ENCODE measurements at places on chromosomes 1 and 21.

- no peak for DNase-seq
Measured at GRCh38 chr1:118739501-118739900, 248.6 kb downstream of the TBX15 start.

- DNase-seq, result no peak
Measured at GRCh38 chr21:15264084-15264665, 199.4 kb upstream of the NRIP1 start.

DNA sequence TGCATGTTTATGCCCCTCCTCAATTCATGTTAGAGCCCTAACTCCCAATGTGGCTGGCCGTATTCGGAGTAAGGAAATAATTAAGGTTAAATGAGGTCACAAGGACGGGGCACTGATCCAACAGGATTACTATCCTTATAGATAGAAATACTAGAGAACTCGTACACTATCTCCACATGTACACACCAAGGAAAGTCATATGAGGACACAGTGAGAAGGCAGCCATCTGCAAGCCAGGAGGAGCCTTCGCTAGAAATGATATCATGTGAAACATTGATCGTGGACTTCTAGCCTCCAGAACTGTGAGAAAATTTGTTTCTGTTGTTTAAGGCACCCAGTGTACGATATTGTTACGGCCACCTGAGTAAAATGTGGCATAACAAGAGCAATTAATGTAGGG, 79.7 kb downstream of the FAF1 start:
- DNase-seq, result no peak

- no peak for DNase-seq
Measured at GRCh38 chr1:3714814-3715213, 37.4 kb upstream of the CCDC27 start.

GRCh38 chr1:247330548-247331171, 1.0 kb downstream of the ZNF496 start:
- no peak for DNase-seq

GRCh38 chr1:153536012-153536670, 350 bp upstream of the S100A6 start:
- DNase-seq, result peak; percentile 75

DNA sequence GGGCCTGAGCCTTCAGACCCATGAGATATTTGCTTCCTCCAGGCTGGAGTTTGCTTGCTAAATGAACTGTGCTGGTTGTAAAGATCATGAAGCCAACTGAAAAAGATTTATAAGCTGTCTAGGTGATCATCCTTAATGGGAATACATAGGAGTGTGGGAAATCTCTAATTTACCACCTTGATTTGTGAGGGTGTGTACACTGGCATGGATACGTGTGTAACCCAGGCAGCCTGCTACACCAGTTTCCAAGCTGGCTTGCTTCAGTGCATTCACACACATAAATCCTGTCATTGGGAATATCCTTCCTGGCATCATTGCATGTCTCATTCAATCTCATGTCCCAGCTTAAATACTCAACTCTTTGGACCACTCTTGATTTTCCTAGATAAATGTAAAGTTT, 57.6 kb upstream of the GNG12 start:
- DNase-seq, result no peak

GRCh38 chr21:43578677-43579303, 80.5 kb downstream of the HSF2BP start:
- no peak for DNase-seq

DNA sequence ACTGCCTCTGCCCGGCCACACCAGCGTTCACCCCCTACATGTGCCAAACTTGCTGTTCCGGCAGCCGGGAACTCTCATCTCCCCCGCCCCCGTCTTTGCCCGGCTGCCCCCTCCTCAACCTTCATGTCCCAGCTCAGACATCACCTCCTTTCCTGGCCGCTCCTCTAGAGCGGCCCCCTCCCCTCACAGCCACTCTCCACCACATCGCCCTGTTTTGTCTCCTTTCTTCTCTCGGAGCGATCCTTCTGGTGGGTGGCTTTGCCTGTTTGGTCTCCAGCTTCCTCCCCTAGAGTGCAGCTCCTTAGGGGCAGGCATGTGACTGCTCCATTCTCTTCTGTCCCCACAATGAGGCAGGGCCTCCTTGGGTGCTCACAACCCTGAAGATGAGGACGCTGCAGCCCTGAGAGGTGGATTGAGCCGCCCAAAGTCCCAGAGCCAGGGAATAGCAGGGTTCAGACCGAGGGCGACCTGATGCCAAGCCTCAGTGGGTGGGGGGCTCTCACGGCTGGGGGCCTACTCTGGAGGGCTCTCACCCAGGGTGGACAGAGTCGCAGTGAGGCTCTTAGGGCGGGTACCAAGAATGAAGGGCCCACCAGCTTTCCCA, 44.9 kb upstream of the ECE1 start:
- DNase-seq, result no peak

- no peak for DNase-seq
Measured at GRCh38 chr1:232574889-232575762, 54.8 kb downstream of the SIPA1L2 start.

- no peak for DNase-seq
Measured at GRCh38 chr1:36528361-36529349, 45.9 kb upstream of the CSF3R start.

GRCh38 chr1:999725-1000356, at the start of gene HES4:
Gene HES4, minus strand, starts transcription at chr1:1000097. Its CDS starts 124 bp downstream, at chr1:999973.
- DNase-seq, result peak; percentile 53

GRCh38 chr1:46480959-46481646, 8.5 kb upstream of the DMBX1 start:
- no peak for DNase-seq

DNA sequence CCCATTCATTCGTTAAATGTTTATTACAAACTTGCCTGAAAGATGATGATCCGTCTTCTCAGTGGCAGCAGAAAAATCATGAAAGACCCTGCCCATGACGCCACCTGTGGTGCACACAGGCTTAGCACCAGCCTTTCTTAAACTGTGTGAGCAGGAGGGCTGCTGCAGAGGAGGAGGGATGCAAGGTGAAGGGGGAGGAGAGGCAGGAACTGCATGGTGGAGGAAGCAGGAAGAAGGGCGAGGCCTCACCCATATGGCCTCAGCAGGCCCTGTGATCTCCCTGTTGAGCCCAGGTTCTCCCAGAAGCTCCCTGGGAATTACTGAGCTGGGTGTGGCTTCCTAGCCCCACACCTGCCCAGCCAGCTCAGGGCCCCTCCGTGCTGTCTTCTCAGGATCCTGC, 25.0 kb upstream of the RD3 start:
- no peak for DNase-seq

- DNase-seq, result no peak
Measured at GRCh38 chr21:16437586-16437985, 707.8 kb downstream of the USP25 start.

DNA sequence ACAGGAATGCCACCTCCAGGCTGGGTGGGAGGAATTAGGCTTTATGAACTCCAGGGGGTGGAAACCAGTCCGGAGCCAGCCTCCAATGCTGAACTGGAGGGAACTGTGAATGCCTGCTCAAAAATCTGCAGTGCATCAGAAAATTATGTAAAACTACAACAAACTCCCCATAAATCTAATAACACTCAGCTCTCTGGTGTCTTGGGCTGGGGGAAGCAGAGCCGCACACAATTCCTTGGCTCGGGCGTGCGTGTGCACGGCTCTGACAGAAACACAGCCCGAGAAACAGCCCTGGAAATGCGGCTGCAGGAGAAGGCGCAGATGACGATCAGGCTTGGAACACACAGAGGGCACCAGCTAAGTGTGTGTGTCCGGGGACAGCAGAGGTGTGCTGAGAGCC, 127.6 kb upstream of the VAMP3 start:
- no peak for DNase-seq

- no peak for DNase-seq
Measured at GRCh38 chr1:79928901-79929300, 922.4 kb upstream of the ADGRL4 start.

DNA sequence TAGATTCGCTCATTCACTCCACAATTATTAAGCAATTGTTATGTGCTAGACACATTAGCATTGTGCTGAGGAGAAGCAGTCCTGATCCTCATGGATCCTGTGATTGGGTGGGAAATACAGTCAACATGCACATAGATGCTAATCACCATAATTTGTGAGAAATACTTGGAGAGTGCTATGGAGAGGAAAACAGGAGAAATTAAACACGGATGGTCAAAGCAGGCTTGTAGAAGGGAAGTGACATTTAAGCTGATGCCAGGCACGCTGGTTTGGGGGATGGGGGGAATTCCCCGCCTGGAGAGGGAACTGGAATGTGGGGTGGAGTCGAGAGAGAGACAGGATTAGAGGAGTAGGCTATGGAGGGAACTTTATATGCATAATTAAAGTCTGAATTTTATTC, 52.2 kb upstream of the L1TD1 start:
- no peak for DNase-seq

DNA sequence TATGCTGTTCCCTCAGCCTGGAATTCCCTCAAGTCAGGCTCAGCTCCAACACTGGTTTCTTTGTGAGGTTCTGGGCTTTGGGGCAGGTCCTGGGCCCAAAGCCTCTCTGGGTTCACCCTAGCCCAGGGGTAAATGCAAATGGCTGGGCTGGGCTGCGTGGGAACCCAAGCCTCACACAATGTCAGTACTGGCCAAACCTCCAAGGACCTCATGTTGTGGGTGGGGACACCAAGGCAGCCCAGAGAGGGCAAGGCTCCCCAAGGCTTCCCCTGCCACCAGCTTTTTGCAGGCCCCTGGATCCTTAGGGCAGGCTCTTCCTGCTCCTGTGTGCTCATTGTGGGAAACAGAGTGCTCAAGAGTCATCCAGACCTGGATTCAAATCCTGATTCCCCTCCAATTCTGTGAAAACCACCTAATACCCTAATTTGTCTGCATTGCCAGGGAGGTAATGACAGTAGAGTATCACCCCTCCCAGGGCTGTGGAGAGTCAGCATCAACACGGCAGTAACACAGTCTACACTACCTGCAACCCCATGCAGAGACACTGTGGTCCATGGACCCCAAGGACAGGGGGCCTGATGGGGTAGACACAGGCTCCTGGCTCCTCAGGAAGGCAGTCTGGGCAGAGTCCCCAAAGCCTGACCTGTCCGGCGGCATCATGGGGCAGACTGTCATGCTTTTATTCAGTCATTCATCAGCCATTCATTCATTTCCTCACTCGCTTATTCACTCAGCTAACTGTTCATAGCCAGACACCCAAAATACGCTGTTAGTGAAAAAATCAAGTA, 85.7 kb downstream of the DMRTB1 start:
- no peak for DNase-seq

- no peak for DNase-seq
Measured at GRCh38 chr1:38361566-38361965, 315.0 kb upstream of the POU3F1 start.

- DNase-seq, result no peak
Measured at GRCh38 chr21:32592929-32593502, 7.7 kb upstream of the TCP10L start.

- DNase-seq, result no peak
Measured at GRCh38 chr1:178563099-178563820, 50.4 kb downstream of the TEX35 start.

- DNase-seq, result no peak
Measured at GRCh38 chr1:66360285-66360724, 173.6 kb upstream of the SGIP1 start.

- DNase-seq, result no peak
Measured at GRCh38 chr1:44759077-44759476, 16.3 kb upstream of the RPS8 start.

- no peak for DNase-seq
Measured at GRCh38 chr1:61452176-61453035, 272.5 kb downstream of the TM2D1 start.

DNA sequence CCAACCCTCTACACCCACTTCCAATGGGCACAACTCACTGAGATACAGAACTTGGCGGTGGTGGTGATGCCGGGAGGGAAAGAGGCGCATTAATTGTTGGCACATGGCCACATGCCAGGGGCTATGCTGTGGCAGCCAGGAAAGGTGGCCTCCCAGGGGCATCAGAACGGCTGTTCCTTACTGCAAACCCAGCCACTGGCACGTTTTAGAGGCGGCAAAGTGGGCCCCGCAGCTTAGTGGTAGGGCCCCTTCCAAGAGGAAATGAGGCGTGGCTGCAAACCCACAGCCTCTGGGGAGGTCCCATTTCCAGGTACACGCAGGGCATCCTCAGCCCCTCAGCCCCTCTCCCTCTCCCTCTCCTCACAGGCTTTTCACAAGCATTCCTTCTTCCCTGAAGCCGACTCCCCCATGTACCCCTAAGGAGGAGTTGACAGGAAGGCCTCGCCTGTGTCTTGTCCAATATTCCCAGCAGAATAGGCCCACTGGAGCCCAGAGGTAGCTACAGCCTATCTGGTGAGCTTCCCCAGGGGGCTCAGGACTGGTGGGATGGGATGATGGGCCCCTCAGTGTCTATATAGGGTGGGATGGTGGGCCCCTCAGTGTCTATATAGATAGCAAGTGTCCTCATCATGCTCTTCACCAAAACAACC, 166.2 kb downstream of the CLIC6 start:
- DNase-seq, result no peak

DNA sequence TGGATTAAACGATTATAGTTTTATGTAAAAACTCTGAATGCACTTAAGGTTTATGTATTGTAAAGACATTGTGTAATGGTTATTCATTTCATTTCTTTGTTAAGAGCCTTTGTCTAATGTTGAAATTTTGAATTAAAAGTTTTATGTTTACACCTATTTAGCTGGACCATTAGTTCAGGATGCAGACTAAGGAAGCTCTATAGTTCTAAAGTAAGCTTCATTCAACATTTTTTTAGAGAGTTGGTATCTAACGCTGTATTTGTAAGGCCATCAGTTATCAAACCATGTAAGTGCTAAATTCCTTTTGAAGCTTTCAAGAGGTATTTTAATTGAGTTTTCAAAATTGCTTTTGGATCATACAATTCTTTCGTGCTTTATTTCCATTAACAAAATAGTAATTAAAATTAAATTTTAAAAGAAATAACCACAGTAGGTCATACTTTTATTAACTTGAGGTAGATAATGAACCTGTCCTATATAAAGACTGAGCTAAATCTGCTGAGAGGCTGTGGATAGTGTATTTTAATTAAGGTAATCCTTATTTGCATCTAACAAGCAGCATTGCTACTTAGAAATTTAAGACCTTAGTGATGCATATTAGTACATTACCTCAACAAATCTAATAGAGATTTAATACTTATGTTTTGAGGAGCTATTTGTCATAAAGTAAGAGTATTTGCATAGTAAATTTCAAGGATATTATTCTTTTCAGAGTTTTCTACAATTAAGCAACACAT, 47.9 kb downstream of the RWDD3 start:
- DNase-seq, result no peak

DNA sequence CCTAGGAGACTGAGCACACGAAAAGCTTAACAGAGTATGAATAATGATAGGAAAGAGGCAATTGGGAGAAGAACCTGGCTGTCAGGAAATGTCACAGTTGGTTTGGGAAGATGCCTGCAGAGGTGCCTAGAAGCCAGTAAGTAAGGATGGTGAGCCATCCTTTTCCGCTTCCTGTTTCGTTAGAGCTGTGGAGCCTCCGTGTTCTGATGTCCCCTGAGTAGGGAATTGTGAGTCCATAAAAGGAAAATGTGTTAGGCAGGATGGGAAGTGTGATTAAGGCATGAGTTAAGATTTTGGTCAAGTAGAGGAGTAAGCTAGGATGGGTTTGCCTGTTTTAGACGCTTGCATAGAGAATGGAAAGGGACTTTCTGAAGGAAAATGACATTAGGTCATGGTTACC, 9.0 kb downstream of the CLIC4 start:
- no peak for DNase-seq

All from cerebellum (tissue), 4 donors.